GOT3 (cell line): ENCODE measurements at places on chromosomes 1 and 21.
A peak's percentile ranks its signal among the peaks of the same experiment; 100 is the strongest.

DNA sequence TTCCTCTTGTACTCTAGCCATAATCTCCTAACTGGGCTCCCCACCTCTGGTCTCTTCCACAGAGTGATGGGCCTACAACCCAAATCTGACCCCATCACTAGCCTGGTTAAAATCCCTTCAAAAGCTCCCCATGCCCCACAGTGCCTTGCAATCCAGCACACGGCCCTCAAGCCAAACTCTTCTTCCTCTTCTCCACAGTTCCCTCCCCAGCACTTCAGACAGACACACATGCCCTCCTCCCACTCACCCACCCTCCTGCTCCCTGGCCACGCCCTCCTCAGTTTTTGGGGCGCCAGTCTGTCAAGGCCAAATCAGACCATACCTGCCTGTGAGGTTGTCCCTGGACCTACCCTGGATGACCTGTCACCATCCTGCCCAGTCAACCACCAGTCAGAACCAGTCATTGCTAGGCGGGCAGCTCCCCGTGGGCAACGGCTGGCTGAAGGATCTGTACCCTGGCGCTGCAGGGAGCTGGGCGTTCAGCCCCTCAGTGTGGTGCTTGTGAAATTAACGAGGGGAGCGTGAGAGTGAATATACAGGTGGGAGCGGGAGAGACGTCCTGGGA lies 753 bp downstream of the C1orf210 start:
- DNase-seq, result no peak

- no peak for DNase-seq
Observed at GRCh38 chr1:175204330-175204729, 11.8 kb upstream of the KIAA0040 start.

DNA sequence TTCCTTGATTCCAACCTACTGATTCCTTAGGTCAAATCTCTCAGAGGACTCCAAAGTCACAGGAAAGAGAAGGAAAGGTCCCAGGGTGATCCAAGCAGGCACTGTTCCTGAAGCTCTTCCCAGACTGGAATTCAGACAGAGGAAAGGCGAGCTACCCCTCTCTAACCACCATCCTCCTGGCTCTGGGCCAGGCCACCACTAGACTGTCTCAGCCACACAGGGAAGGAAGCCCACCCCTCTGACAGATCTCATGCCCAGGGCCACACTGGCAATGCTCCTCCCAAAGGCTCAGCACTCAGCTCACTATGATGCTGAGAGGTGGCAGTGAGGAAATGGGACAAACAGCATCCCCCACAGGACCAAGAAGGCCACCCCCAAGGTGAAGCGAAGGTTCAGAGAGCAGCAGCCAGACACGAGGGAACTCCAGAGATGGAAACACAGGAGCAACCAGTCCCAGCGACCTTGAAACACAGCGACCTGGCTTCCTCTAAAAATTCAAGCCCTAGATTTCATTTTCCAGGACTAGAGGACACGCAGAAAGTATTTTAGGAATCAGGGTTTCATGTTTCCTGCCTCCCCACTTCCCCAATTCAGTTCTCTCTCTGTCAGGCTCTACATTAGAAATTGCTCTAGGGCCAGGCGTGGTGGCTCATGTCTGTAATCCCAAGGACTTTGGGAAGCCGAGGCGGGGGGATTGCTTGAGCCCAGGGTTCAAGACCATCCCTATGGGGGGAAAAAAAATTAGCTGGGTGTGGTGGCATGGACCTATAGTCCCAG lies 18.8 kb downstream of the PIK3C2B start:
- DNase-seq, result no peak

DNA sequence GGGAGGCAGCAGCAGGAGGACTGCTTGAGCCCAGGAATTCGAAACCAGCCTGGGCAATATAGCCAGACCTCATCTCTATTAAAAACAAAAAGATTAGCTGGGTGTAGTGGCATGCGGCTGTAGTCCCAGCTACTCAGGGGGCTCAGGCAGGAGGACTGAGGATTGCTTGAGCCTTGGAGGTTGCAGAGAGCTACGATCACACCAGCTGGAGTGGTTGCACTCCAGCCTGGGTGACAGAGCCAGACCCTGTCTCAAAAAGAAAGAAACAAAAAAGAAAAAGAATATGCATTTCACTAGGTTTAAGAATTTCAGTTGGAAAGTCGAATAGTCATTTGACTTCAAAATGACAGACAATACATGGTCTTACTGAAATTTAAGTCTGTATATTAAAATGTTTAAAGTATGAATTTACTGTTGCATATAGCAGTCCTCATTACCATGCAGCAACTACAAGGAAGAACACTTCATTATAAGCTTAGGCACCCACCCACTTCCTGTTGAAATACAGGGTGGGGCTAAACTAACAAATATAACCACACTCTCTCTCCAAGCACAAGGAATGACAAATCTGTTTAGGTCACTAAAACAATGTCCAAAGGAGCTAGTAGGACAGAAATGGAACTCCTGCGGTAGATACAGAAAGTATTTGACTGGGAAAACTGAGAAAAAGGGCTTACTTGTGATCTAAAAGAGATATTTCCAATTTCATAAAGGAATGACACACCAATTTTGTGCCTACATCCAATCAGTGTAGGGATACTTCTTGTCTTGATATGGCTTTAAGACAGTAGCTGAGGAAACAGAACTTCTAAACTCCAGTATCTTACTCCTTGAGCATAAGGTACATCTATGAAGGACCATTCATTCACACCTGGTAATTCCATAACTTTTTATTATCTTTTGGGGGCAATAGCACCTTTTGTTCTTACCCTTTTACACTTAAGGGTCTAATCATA lies 44.1 kb downstream of the GPR3 start:
- DNase-seq, result no peak

DNA sequence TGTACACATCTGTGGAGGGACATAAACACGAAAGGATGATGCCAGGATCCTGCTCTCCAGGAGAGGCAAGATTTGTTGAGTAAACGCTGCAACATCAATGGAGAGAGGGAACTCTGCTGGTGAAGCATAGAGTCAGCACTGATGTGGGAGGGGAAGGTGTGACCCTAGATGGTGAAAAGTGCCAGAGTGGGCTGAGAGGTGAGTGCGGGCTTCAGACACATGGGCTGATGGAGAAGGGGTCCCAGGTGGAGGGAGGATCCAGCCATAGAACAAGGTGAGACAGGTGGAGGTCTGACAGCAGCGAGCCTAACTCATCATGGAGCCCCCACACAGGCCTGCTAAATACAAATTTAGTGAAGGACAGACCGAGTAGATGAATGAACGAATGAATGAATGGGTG lies 9.7 kb downstream of the RD3 start:
- no peak for DNase-seq

GRCh38 chr1:1183833-1184775 lies 10.4 kb downstream of the TTLL10 start:
- no peak for DNase-seq

GRCh38 chr1:20486457-20487235 lies 636 bp upstream of the CAMK2N1 start:
- no peak for DNase-seq

- no peak for DNase-seq
Observed at GRCh38 chr1:108785880-108786279, 39.4 kb downstream of the STXBP3 start.

DNA sequence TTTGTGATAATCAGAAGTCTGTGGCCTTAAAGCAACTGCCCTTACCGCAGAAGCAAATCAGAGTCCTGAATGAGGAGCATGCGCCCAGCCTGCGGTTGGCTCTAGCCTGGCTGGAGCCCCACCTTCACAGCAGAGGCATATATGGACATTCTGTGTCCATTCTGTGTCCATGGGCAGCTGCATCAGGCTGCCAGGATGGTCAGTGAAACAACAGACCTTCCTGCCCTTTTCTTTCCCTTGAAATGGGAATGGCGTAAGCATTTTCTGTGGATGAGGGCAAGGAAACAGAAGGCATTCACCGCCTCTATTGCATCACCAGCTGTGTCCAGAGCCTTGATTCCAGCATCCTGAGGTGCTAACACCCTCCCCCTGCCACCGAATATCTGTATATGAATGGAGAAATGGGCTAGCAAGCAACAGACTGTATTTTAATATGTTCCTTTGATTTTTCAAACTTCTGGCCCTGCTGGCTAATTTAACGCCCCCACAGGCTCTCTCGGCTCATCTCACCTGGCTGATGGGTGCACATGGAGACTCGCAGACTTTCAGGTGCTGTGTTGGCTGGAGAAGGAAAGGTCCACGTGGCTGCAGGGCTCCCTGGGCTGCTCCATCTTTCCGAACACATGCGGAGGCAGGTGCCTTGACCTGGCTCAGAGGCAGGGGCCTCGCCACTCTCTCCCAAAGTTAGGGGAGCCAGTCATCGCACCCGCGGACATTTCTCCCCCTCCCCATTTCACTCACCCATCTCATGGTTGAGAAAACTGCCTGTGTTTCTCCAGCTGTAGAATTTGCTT lies 159.2 kb downstream of the GALNT2 start:
- DNase-seq, result no peak

DNA sequence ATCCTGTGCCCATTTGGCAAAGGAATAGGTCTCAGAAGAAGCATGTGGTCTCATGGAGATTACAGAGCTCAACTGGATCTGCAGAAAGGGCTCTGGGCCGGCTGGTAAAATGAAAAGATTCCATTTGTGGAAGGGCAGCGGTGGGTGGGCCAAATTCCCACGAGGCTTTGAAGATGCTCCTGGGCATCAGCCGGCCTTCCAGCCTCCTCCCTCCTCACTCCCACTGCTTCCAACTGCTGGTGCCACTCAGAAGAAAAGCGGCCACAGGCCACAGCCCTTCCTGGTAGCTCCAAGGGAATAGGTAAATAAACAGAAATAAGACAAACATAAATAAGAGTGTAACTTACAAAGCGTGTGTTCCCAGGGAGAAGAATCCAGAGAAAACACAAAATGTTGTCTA lies 136.3 kb upstream of the SLC44A3 start:
- DNase-seq, result no peak

DNA sequence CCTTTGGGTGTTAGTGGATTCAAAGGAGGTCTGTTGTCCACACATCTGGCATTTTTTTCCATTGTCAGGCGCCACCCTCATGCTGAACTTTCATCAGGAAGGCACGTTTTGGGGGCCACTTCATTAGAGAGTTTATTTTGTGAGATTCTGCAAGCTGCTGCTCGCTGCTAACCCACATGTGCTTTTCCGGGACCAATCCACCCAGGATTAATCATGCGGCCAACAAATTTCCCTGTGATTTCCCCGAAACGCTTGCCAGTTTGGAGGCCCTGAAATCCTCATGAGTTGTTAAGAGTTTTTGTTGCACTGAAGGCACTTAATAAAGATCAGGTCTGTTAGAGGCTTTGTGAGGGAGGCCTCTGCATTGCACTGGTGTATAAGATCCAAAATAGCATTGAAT lies 2.4 kb downstream of the PDPN start:
- no peak for DNase-seq

GRCh38 chr1:47827109-47827508 lies 170.1 kb downstream of the TRABD2B start:
- DNase-seq, result no peak

GRCh38 chr1:15427280-15427666 lies 11.0 kb upstream of the CTRC start:
- DNase-seq, result no peak

- DNase-seq, result peak; percentile 41
Observed at GRCh38 chr1:27418326-27419185, 26.1 kb downstream of the GPR3 start.

- DNase-seq, result no peak
Observed at GRCh38 chr1:204619721-204620120, 65.8 kb downstream of the LRRN2 start.

DNA sequence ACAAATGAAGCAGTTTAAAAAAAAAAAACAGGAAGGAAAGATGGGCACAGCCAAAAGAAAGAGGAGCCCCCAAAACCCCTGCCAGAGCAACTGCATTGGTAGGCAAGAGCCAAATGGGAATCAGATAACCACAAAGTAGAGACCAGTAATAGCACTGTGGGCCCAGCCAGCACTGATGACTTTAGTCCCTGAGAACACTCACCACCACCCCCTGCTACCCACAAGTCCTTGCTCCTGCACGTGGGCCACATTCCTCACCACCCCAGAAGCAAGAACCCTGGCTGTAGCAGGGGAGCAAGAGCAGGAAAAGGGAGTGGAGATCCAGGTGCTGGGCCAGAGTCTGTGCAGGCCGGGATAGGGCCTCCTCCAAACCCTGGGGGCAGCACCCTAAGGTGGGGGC lies 86.1 kb downstream of the RRAGC start:
- DNase-seq, result no peak

GRCh38 chr1:156060937-156061636 lies at the start of gene RAB25:
Gene RAB25 (plus strand): TSS chr1:156061160. CDS start chr1:156061401, 241 bp downstream.
- no peak for DNase-seq

GRCh38 chr1:153775458-153776327 lies 486 bp downstream of the SLC27A3 start:
- no peak for DNase-seq

DNA sequence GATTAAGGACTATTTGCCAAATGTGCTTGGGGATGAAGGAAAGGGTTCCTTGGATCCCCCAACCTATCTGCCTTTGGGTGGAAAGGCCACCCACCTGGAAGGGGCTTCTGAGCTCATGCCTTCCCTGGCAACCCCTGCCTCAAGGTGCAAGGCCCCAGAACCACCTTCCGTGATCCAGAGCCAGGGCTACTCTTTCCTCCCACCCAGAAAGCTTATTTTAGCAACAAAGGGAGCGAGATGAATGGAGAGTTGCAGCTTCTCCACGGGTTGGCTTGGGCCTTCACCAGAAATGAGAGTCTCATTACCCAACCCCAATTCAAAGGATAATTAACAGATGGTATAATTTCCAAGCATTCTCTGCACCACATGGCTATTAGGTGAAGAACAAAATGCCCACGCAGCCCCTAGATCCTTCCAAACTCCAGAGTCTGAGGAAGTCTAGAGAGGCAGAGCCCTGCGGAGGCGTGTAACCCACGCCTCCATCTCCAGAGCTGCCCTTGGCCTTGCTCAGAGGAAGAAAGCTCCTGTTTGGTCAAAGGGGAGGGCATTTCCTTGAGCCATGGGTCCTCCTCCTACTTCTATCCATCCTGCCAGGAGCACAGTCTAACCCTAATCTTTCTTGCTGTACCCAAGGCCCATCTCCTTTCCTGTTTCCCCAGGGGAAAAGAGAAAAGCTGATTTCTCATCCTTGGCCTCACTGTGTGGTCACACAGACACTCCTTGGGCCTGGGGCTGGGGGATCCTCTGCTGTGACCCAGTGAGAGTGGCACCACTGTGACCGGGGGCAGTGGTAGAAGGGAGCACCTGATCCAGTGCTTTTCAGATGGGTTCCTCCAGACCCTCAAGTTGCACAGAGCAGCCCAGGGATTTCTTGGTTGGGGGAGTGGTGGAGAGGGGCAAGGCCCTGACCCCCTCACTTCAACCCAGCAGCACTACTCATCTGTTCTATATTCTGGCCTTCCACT lies 1.7 kb upstream of the CELSR2 start:
- no peak for DNase-seq
